ENCODE measurements at places on chromosomes 5 and 9.

DNA sequence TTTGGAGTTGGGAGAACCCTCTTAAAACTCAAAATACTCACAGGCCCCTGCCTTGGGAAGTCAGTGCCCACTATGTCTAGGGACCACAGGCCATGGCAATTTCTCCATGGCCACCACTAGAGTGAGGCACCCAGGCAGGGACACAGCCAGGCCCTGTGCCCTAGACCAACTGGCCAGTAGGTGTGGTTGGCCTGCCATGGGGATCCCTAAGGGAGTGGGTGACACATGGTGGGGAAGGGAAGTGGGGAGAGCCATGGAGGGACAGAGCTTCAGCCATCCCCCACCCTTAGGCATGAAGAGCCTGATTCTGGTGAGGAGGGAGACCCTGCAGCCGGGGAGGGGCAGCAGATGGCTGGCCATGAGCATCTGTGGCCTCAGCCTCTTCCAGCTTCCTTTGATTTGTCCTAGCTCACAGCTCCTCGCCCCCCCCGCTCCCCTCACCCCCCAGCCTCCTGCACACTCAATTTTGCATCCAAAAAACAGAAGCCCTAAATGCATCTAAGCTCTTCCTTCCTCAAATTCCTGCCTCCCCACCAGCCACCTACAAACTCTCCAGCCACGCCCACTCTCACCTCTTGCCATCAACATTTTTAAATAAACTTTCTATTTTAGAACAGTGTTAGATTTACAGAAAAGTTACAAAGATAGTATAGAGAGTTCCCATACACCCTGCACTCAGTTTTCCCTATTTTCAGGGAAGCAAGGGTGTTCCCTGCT is 1.6 kb upstream of the DBN1 start:
- DNase-seq = no peak

DNA sequence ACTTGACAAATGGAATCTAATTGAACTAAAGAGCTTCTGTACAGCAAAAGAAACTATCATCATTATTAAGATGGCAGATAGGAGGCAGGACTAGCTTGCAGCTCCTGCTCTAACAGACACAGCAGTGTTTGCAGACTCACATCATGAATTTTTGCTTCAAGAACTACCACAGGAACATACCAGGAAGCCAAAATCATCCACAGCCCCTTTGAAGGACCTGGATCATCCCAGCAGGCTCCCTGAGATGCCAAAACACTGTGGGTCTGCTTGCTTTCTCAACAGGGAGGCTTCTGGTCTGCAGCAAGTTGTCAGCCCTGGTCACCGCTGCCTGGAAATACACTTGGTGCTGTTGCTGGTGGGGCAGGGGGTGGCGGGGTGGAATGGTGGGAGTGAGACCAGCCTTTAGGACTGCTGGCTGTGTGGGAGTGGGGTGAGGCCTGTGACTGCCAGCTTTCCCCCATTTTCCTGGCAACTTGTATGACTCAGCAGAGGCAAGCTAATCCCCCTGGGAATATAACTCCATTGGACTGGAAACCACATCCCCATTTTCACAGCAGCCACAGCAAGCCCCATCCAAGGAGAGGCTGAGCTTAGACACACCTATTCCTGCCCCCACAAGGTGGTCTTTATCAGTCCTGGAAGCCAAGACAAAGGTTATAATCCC is 533.8 kb upstream of the CYLC2 start:
- no peak for DNase-seq

- no peak for DNase-seq
Measured at GRCh38 chr9:75238311-75238976, 150.1 kb downstream of the OSTF1 start.

GRCh38 chr9:20187318-20187717 is 398.5 kb upstream of the SLC24A2 start:
- no peak for DNase-seq

GRCh38 chr9:27292659-27293405 is 4.1 kb downstream of the EQTN start:
- DNase-seq = no peak

DNA sequence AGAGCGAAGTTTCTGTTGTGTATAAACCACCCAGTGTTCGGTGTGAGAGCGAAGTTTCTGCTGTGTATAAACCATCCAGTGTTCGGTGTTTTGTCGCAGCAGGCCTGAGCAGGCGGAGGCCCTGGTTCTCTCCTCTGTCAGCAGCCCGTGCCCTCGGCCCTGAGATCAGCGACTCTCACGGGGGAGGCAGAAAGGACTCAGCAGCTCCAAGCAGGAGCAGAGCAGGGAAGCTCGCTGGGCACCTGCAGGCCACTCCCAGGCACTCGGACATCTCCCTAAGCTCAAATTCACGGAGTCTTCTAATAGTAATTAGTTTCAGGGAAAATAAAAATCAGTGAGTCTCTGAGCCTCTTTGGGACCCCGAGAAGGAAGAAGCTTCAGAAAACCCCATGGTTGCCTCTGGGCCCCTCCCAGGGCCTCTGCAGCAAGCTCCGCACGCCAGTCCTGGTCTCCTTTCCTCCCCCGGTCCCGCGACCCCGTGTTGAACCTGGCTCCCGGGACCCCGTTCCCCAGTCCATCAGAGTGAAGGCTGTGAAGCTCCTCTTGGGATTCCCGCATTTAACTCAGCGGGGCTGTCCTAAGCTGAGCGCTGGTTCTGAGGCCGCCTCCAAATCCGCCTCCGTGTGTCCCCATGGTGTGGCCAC is 81.9 kb upstream of the ADAMTS2 start:
- DNase-seq = no peak
